ENCODE measurements at places on chromosomes 11 and 22. TPM values are rescaled to one million over a fixed set of nuclear protein-coding genes. Genes with fewer than 3 reads are reported as not detected.
A peak's percentile ranks its signal among the peaks of the same experiment; 100 is the strongest.

- H3K27ac ChIP-seq: peak overlapping the region; percentile 8
- no peak overlapping the region for H3K4me3 ChIP-seq
- DNase-seq: no peak
Measured at GRCh38 chr22:36055376-36056295, 27.0 kb upstream of the RBFOX2 start.

- no peak overlapping the region for H3K4me3 ChIP-seq
- no peak for DNase-seq
- no peaks in the 10 kb centered on the region for H3K4me1 ChIP-seq
- no peak overlapping the region for H3K27ac ChIP-seq
Measured at GRCh38 chr22:43622886-43623285, 189.2 kb downstream of the EFCAB6 start.

DNA sequence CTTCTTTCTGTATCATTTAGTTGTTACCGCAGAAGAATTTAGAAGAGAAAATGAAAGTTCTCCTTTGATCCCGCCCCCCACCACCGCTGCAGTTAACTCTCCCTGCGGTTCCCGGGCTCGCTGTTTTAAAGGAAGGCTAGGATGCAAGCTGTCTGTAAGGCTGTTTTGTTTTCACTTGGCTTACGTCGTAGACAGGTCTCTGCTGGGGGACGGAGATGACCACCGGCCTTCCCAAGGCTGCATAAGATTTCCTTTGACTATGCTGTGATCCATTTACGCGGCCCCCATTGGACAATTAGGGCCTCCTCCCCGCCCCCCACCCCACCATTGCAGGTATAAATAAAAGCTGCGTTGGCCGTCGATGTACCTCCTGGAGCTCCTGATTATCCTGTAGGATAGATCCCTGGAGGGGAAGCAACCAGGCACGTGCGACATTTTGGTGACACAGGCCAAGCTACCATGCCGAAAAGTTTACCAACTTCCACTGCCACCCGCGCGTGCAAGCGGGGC lies 1.4 kb upstream of the CPT1A start:
- H3K4me1 ChIP-seq: peaks cover 20% of the 10 kb centered on the region
- H3K4me3 ChIP-seq: peak overlapping the region; percentile 68
- DNase-seq: no peak
- H3K36me3 ChIP-seq: no peaks in the 10 kb centered on the region

- DNase-seq: no peak
- no peaks in the 10 kb centered on the region for H3K36me3 ChIP-seq
- H3K4me3 ChIP-seq: peak overlapping the region; percentile 31
- H3K27me3 ChIP-seq: no peaks in the 10 kb centered on the region
Measured at GRCh38 chr11:64071849-64072248, 36.1 kb downstream of the FLRT1 start.

DNA sequence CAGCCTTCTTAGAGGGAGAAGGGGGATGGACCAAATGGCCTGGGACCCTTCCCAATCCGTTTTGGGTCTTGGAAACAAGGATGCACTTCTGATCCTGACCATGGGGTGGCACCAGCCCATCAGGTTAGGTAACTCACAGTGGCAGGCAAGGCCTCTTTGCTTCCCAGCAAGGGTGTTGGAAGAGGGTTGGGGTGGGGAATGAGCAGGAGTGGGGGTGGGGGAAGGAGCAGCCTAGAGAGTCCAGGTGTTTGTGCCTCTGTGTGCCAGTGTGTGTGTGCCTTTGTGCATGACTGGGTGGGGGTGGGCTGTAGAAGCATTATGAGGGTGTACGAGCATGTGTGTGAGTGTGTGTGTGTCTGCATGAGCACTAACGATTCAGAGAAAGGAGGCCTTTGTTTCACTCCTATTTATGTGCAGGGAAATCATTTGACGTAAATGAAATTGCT lies 213.1 kb downstream of the INSC start:
- peaks cover 8% of the 10 kb centered on the region for H3K4me1 ChIP-seq
- no peaks in the 10 kb centered on the region for H3K27me3 ChIP-seq
- H3K27ac ChIP-seq: peak overlapping the region; percentile 37
- H3K4me3 ChIP-seq: no peak overlapping the region
- H3K36me3 ChIP-seq: no peaks in the 10 kb centered on the region
- peak; percentile 77 for DNase-seq

DNA sequence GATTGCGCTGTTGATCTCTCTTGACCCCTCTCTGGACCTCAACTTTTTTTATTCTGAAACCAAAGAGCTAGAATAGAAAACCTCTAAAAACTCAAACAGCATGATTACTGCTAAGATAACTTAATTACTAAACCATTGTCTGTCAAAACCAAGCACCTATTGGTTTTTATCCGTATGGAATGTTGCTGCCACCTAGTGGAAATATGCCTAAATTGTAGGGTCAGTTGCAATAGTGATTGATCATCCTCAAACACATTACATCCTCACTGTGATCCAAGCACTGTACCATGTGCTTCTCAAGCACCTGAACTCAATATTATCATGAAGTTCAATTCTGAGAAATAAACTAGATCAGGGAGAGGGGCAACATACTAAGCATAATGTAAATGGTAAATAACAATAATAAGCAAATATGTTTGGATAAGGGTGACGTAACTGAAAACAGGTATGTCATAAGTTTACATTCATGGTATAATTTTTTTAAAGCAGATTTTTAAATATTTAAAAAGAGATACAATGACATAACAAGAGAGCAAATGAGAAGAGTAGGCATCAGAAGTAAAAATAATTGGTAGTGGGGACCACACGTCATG lies 3.8 kb upstream of the OR5A2 start:
- DNase-seq: peak; percentile 52
- H3K4me1 ChIP-seq: peaks cover 18% of the 10 kb centered on the region
- H3K4me3 ChIP-seq: no peak overlapping the region

The ZNRF3 gene
- total RNA-seq: 18.5 TPM

Measured in neural crest cell (in vitro differentiated cells).